HT-29 (cell line): ENCODE measurements at places on chromosomes 6 and 20.

GRCh38 chr6:47839645-47840044, 57.8 kb downstream of the OPN5 start:
- no peak for DNase-seq

- no peak for DNase-seq
Observed at GRCh38 chr20:59566631-59567524, 37.5 kb upstream of the PHACTR3 start.

- no peak for DNase-seq
Observed at GRCh38 chr6:111597291-111598086, 8.2 kb downstream of the TRAF3IP2 start.

DNA sequence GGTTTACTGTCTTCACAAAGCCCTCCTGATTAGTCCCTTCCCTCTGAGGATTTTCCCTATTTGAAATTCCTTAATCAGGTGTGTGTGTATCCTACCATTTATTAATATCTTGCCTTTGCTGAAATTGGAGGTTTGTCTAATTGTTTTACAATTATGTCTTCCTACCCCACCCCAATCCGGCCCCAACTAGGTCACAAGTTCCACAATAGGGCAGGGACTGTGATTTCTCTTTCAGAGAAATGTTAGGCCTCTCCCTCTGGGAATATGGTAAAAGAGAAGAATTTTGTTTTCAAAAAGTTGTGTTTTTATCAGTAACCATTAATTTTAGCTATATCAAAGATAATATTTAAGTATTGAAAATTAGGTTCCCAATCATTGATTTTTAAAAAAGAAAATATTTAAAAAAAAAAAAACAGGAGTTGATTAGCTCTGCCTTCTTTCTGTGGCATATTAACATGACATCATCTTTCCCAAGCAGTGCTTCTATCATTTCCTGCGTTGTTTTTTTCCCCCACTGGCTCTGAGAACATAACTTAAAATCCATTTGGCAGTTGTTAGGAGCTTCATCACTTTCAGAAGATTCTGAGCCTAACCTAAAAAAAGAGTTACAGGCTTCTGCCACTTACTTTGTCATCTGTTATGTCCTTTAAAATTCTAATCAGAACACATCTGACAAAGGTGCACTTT, 36.1 kb downstream of the BLOC1S5 start:
- no peak for DNase-seq

GRCh38 chr6:114304304-114304887, 38.4 kb downstream of the HS3ST5 start:
- peak; percentile 61 for DNase-seq

DNA sequence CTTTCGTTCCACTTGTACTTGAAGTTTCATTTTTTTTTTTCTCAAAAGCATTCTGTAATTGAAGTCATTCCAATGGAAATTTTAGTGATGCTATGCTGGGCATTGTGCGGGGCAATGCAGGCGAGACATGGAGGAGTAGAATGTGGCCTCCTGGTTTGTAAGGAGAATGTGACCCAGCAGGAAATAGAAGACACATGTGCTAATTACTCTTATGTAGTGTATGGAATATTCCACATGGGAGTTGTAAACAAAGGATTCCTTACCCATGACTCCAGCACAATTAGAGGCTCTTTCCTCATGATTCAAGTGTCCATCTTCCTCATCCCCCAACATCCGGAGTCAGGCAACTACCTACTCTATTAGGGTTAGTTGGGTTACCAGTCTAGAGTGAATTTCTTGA, 14.9 kb upstream of the RFPL4B start:
- no peak for DNase-seq

- no peak for DNase-seq
Observed at GRCh38 chr6:96162711-96163120, 146.9 kb downstream of the FUT9 start.

GRCh38 chr20:10509376-10509775, 74.3 kb downstream of the SLX4IP start:
- DNase-seq: no peak

GRCh38 chr20:50699688-50700087, 8.3 kb upstream of the RIPOR3 start:
- DNase-seq: no peak
